ENCODE measurements at places on chromosomes 2 and 18. TPM values are rescaled to one million over a fixed set of nuclear protein-coding genes. Genes with fewer than 3 reads are reported as not detected.

RASGRP3 gene
- total RNA-seq: 13.6 TPM

- no peak for DNase-seq
- no peaks in the 10 kb centered on the region for H3K27me3 ChIP-seq
- H3K36me3 ChIP-seq: no peaks in the 10 kb centered on the region
- no peak overlapping the region for H3K27ac ChIP-seq
- H3K4me3 ChIP-seq: no peak overlapping the region
Measured at GRCh38 chr18:31977270-31977872, 34.4 kb upstream of the TRAPPC8 start.

GRCh38 chr2:215900203-215900611, 113.1 kb downstream of the MREG start:
- DNase-seq: peak; percentile 72
- H3K27ac ChIP-seq: no peak overlapping the region
- peaks cover 10% of the 10 kb centered on the region for H3K4me1 ChIP-seq
- H3K4me3 ChIP-seq: no peak overlapping the region
- no peaks in the 10 kb centered on the region for H3K27me3 ChIP-seq

- H3K27ac ChIP-seq: no peak overlapping the region
- H3K27me3 ChIP-seq: no peaks in the 10 kb centered on the region
- H3K36me3 ChIP-seq: no peaks in the 10 kb centered on the region
- DNase-seq: no peak
- H3K4me3 ChIP-seq: no peak overlapping the region
- H3K4me1 ChIP-seq: no peaks in the 10 kb centered on the region
Measured at GRCh38 chr18:44386401-44386800, 294.3 kb upstream of the SETBP1 start.

DNA sequence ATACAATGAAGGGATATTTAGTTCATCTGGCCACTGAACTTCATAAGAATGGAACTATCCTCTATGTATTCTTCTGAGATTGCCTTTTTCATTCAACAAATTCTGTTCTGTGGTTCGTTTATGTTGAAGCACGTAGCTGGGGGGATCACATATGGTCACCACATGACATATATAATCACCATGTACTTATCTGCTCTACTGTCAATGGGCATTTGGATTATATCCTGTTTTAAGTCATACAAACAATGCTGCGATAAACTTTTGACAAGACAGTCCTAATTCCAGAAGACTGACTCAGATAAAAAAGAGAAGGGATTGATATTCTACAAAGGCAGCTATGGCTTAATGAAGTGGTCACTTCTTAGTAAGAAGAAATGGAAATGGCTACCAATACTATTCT, 116.0 kb upstream of the CCDC195 start:
- no peaks in the 10 kb centered on the region for H3K4me1 ChIP-seq
- no peak for DNase-seq
- no peak overlapping the region for H3K4me3 ChIP-seq
- no peaks in the 10 kb centered on the region for H3K27me3 ChIP-seq
- peaks cover 20% of the 10 kb centered on the region for H3K36me3 ChIP-seq

DNA sequence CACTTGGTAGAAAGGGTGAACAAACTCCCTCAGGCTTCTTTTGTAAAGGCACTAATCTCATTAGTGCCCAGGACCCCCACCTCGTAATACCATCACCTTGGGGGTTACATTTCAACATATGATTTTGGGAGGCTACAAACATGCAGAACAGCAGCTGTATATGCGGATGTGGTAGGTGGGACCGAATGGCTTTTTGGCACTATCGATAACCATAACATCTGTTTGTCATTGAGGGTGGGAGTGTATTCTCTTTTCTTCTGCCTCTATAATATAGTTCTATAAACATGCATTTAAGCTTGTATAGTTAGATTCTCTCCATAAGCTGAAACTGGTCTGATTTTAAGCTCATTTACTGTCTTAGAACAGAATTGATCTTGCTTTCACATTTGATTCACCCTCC, 239.1 kb upstream of the BOD1L2 start:
- H3K27me3 ChIP-seq: no peaks in the 10 kb centered on the region
- no peak for DNase-seq
- no peaks in the 10 kb centered on the region for H3K36me3 ChIP-seq
- H3K27ac ChIP-seq: no peak overlapping the region

DNA sequence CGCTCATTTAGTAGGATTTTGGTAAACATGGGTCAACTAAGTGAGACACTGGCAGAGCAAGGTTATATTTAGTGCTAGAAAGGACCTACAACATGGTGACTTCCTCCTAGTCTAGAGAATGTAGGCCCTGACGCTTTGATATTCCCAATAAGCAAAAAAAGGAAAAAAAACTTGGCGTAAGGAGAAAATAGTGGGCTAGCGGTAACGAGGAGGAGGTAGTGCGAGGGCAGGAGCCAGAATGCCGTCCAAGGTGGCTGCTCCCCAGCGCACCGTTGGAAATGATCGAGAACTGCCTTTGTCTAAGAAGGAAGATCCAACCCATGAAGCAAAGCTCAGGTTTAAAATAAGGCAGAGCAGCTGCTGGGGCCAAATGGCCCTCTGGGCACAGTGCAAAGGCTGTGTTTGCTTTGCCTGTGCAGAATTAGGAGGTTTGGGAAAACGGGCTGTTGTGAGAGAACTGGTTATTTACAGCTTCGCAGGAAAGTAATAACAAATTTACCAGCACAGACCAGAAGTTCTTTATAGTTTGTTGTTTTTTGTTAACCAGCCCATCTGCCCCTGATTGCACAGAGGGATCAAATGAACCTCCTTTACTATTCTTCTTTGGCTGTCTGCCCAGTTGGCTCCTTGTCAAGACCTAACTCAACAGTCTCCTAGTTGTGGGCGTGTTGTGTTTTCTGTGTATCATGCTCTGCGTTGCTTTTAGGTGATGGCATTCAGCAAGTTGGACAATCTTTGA, 86.6 kb downstream of the ITGB1BP1 start:
- no peak overlapping the region for H3K4me3 ChIP-seq
- no peak overlapping the region for H3K27ac ChIP-seq
- DNase-seq: no peak
- no peaks in the 10 kb centered on the region for H3K27me3 ChIP-seq

- DNase-seq: no peak
- peaks cover 21% of the 10 kb centered on the region for H3K4me1 ChIP-seq
- no peaks in the 10 kb centered on the region for H3K36me3 ChIP-seq
- peak overlapping the region; percentile 98 for H3K27ac ChIP-seq
Measured at GRCh38 chr2:101251844-101252407, 760 bp upstream of the CNOT11 start.
